ENCODE measurements at places on chromosomes 4 and X. TPM values are rescaled to one million over a fixed set of nuclear protein-coding genes. Genes with fewer than 3 reads are reported as not detected.
A peak's percentile ranks its signal among the peaks of the same experiment; 100 is the strongest.

DNA sequence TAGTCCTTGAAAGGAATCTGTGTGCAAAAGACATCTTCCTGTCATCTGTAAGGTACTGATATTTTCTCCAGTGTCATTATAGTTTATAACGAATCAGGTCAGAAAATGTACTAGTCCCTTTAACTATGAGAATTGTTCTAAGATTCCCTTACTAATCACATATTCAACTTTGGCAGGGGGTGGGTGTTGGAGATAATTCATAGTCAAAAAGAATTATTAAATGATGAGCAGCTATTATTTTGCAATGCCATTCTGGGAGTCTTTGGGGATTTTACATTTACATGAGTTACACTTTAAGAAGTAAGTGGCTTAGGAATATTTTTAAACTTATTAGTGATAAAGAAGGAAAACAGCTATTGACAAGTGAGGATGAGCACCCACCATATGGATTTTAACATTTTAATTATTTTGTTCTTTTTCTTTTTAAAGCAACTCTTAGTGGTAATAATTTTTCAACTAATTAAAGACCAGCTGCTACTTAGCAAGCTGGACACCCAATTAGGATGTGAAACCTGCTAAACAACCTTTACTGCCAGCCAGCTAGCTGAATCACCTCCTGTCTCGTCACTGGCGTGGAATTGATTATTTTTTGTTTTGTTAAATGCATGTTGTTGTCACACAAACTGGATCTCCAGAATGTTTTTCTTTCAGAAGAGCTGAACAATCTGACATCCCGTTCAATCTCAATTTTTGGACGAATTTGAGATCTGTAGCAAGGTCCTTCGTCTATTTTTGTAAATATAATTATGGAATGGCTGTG lies 219.2 kb downstream of the ARAP2 start:
- DNase-seq, result no peak

- no peak for DNase-seq
Measured at GRCh38 chrX:114071412-114071811, 512.5 kb upstream of the HTR2C start.

- no peak for DNase-seq
Measured at GRCh38 chrX:69109706-69110105, 55.5 kb downstream of the PJA1 start.

DNA sequence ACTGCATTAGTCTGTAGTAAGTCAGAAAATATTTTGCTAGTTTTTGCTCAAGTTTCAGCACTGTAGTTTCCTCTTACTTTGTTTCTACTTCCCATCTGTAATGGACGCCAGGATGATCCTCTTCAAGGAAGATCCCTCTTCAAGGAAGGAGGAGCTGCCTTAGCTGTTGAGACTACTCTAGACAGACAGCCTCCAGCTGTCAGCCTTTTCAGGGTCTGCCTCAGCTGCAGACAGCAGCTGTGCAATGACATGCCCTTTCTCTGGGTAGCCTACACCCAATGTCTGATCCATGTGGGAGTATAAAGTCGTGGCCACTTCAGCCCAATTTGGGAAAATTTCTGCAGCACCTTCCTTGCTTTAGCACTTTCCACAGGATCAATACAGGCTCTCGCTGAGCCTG lies 281.0 kb upstream of the MAOA start:
- no peak for DNase-seq

- no peak for DNase-seq
Measured at GRCh38 chr4:76504613-76505465, 69.8 kb downstream of the SHROOM3 start.

- no peak for DNase-seq
Measured at GRCh38 chr4:77445823-77446222, 159.8 kb upstream of the CXCL13 start.

DNA sequence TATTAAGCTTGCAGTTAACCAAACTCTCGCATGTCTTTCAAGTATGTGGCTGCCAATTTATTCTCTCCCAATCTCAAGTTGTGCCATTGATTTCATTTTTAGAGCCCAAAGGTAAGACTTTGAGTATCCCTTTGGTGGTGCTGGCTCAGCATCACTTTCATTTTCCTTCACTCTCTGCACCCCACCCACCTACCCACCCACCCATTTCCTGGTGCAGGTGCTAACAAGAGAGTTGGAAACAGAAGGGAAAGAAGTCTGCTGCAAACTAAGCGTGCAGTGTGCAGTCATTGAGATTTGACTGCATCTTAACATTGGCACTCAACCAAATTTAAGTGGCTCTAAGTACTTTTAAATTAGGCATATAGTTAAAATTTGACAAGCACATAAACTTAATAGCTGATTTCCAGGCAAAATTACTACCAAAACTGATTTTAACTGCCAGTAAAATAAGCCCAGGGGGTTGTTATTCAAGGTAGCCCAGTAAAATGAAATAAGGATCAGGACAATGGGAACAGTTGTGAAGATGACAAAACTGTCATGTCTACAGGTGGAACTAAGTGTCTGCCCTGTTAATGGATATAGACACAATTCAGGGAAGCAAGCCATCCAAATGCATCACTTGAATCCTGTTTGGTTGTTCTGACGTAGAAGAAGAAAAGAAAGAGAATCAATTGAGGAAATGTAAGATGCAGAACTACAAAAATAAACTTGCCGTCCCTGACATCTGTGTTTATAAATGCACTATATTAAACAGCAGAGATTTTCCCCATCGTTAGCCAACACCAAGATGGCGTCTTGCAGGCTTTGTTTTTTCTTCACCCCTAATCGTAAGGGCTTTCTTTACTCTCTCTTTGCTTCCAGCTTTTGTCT lies 184.2 kb downstream of the KDR start:
- DNase-seq, result no peak

- no peak for DNase-seq
Measured at GRCh38 chrX:73076838-73077237, 2.5 kb downstream of the PABPC1L2A start.

GRCh38 chr4:80184825-80185756 lies 12.2 kb upstream of the PRDM8 start:
- peak; percentile 20 for DNase-seq

DNA sequence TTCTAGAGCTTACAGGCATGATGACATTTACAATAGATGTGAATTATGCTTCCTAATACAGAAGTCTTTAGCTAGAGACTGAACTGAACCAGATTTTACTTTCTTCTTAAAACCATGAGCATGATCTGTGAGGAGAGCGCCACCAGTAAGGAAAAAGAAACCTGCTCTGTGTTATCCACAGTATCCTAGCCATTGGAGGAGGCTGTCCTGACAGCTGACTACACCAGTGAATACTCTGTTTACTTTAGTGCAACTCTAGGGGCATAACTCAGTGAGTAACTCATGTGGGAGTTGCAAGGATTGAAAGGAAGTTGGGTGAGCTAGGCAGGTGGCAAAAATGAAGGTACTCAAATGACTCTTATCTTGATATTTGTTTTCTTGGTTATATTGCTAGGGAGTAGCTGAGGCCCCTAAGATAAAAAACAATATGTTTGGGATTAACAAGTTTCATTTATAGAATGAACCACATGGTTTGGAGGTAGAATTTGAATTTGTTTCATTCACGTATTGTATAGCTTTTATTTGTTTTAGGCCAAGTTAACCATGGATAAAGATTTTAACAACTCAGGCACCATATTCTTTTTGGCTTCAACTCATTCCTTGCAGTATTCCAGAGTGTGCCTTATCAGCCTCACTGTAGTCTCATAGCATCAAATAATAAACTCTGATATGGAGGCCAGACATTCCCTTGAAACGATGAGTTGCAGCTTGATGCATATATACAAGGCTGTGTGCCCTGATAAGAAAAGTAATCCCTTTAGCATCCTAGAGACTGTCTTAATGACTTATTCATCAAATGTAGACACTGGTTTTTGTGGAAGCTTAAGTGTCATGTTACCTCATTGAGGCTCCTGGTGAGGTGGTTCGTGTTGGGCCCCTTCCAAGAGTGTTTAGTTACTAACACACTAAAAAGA lies 2.5 kb downstream of the BMP3 start:
- DNase-seq, result no peak

GRCh38 chr4:143253166-143253565 lies 68.4 kb downstream of the USP38 start:
- DNase-seq, result no peak

DNA sequence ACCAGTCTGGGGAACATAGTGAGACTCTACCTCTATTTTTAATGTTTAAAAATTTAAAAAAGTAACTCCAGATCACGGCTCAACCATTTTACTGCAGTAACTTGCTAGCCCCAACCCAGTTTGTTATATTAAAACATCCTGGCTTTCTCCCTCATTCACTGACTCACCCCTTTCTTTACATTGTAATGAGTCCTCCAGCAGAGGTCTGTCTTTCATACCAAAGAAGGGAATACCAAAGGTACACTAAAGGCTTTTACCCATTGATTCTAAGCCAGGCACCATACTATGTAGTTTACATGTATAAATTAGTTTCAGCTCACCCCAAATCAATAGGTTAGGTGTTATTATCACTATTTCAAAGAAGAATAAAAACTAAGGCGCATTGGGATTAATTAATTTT lies 286.9 kb downstream of the PACRGL start:
- no peak for DNase-seq

DNA sequence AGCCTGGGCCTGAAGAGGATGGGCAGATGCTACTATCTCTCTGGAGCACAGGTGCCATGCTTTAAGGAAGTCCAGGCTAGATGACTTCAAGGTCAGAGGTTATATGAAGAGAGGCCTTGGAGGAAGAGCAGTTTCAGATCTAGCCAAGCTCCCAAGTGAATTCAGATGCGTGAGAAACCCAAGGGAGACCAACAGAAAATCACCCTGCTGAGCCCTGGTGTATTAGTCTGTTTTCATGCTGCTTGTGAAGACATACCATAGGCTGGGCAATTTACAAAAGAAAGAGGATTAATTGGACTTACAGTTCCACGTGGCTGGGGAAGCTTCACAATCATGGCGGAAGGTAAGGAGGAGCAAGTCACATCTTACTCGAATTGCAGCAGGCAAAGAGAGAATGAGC lies 47.8 kb upstream of the LGI2 start:
- DNase-seq, result no peak

DNA sequence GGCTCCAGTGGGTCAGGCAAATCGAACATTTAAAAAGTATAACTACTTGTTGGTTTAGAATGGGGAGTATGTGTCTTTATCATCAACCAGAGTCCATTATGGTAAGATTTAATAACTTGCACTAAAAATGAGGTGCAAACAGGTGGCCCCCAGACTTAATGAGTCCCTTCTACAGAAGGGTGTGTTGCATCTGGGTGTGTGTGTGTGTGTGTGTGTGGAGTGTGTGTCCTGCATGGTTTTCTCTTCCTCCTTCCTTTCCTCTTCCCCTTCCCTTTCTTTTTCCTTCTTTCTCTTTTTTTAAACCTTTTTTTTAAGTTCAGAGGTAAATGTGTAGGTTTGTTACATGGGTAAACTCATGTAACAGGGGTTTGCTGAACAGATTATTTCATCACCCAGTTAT lies 53.7 kb downstream of the GPRIN3 start:
- DNase-seq, result no peak

- no peak for DNase-seq
Measured at GRCh38 chr4:8410641-8411271, 29.8 kb downstream of the ACOX3 start.

DNA sequence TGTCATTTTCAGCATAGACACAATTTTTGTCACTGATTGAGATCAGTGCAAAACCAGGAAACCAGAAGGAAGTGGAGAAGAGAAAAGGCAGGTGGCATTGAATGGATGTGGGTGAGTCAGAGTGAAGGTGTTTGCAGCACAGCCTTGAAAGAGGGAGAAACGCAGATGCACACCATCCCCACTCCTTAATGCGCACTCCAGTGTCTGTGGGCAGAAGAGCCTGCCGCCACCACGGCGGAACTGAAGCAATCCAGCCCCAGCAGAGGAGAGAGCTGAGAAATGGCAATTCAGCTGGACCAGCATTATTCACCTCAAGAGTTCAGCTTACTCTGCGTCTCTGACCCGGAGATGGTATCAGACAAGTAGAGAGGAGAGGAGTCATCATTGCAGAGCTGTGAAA lies 393.1 kb upstream of the FRG1 start:
- DNase-seq, result no peak

- DNase-seq, result no peak
Measured at GRCh38 chr4:143711543-143712154, 11.2 kb upstream of the FREM3 start.

DNA sequence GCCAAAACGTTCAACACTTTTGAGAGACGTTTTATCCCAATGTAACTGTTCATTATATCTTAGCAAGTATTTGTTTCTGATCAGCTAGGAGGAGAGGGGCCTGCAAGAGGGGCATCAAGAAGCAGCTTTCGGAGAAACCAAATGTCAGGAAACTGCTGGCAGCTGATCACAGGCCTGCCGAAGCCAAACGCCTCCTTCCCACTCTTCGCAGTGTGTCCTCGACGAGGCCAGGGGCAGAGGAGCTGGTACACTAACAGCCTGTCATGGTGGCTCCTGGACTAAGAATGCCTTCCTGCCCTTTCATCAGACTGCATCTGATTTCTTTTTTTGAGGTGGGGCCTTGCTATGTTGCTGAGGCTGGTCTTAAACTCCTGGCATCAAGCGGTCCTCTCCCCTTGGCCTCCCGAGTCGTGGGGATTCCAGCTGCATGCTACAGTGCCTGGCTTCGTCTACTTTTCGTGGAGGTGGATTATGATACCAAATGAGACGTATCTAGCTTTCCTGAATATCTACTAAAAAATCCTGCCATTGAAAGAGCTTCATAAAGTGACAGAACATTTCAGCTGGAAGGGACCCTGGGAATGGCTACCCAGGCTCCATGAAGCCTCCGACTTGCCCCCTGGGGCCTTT lies 134.8 kb downstream of the AFAP1 start:
- DNase-seq, result no peak

DNA sequence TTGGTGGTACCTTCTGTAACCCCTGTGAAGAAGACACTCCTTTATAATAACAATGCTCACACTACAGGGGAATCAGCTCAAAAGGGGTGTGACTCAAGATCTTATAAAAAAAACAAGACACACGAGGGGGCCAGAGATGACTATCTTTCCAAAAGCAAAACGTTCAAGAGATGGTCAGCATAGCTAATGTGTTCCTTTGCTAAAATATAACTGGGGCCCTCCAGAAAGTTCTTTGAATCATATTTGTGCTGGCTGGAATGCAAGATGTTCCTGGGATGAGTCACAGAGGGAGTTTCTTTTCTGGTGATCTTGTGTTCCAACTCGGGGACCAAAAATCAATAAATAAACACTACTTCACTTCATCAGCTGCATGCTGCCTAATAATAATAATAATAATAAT lies 46.5 kb downstream of the RAI2 start:
- DNase-seq, result no peak

- no peak for DNase-seq
Measured at GRCh38 chr4:19993242-19993641, 258.5 kb upstream of the SLIT2 start.

GRCh38 chr4:97235521-97235920 lies 907.8 kb downstream of the STPG2 start:
- DNase-seq, result no peak

The PLAC8 gene
- 1.0 TPM for total RNA-seq

The AP1AR gene
- total RNA-seq, result 22.0 TPM

The SPINK2 gene
- total RNA-seq, result not detected

The FABP2 gene
- not detected for total RNA-seq

The DMD gene
- total RNA-seq, result 88.3 TPM

The MBNL3 gene
- total RNA-seq, result 3.4 TPM

The IQSEC2 gene
- total RNA-seq, result 117 TPM

The RBMXL3 gene
- not detected for total RNA-seq

The CAPN6 gene
- not detected for total RNA-seq

Data from dorsolateral prefrontal cortex (tissue), 122 donors.